ENCODE measurements at places on chromosomes 16 and 17.

DNA sequence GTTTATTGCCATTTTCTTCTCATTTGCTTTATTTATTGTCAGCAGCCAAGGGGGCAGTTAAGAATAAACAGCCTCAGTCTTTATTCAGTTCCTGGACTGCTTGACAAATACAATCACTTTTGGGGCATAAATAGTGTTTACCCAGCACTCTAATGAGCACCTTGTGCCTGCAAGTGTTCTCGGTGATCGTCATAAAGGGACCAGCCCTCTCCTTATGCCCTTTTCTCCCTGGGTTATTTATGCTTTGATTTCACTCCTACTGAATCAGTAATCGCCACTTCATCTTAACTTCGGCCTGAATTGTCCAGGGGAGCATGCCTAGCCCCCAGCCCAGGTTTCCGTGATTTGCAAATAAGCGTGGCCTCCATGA, 55.7 kb upstream of the CACNG5 start:
- no peak for DNase-seq

DNA sequence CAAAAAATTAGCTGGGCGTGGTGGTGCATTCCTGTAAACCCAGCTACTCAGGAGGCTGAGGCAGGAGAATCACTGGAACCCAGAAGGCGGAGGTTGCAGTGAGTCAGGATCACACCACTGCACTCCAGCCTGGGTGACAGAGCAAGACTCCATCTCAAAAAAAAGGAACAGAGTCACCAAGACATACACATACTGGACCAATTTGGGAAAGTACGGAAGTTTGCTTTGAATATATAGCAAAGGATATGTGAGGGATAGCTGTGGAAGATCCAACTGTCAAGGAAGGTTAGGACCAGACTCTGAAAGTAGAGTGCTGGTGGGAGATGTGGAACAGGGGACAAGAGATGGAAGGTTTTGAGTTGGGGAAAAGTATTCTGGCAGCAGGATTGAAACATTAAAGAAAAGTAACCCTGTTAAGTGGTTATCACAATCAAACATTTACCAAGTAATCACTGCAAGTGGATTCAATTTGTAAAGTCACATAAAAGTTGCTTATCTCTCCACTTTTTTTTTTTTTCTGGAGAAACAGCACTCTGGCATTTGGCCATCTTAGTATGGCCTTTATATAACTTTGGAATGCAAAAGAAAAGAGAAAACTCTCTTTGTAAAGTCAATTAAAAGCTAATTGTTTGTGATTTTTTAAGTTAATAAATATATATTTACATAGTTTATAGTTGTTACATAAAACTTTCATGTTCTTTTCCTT, 259.4 kb upstream of the TBX2 start:
- DNase-seq, result no peak

DNA sequence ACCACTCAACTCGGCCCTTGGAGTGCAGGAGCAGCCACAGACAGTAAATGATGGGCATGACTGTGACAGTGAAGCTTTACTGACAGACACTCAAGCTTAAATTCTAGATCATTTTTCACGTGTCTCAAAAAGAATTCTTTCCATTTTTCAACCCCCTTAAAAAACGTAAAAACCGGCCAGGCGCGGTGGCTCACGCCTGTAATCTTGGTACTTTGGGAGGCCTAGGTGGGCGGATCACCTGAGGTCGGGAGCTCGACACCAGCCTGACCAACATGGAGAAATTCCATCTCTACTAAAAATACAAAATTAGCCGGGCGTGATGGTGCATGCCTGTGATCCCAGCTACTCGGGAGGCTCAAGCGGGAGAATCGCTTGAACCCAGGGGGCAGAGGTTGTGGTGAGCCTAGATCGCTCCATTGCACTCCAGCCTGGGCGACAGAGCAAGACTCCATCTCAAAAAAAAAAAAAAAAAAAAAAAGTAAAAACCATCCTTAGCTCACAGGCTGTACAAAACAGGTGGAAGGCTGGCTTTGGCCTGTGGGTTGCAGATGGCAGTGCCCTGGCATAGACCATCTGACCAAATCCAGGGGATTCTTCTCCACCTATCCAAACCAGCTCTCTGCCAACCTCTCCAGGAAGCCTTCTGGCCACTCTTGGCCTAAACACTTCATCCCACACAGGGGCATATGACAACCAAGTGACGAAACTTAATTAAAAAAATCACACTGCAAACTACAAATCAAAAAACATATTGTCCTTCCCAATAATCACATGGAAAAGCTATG, 18.3 kb downstream of the TBC1D16 start:
- DNase-seq, result no peak

GRCh38 chr17:46773676-46774075, 44.8 kb downstream of the WNT3 start:
- DNase-seq, result no peak

GRCh38 chr16:54212893-54213292, 73.7 kb downstream of the IRX3 start:
- DNase-seq, result no peak

GRCh38 chr17:38538906-38539305, 66.8 kb downstream of the SRCIN1 start:
- no peak for DNase-seq

DNA sequence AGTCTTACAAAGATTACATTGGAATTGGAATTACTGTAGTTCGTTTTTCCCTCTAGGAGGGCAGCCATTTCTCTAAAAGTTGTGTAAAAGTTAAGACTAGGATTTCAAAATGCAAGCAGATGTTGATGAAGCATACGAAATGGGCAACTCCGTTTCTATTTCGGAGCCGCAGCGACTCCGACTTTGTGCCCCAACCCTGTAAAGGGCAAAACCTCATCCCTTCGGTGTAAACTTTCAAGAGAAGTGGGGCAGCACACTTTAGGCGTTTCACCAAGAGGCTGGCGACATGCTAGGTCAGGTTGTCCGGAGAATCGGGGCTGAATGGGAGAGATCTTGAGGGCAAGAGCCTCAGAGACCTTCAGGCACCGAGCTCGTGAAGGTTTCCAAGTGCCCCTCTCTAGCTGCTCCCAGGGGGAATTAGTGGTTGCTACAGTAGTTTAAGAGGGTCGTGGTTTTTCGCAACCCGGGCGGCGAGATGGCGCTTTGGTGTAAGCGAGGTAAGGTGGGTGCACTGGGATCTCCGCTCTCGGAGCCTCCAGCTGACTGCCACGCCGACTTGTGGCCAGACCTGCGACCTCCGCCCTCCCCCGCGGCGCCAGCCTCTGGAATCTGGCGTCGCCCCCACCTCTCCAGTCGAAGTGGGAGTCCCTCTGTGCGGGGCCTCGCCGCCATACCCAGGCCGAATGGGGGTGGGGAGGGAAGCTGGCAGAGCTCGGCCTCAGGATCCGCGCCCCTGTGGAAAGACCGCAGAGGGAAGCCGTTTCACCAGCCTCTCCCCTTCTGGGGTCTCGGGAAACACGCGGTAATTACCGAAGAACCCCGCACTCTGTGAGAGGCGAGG, 1.0 kb upstream of the HEXIM2 start:
- peak; percentile 56 for DNase-seq

GRCh38 chr17:5468075-5468473, 708 bp downstream of the DHX33 start:
- peak; percentile 14 for DNase-seq

- no peak for DNase-seq
These were observed 484 bp upstream of the NUDT7 start for GRCh38 chr16:77721752-77722308.

GRCh38 chr16:4534151-4534790, 4.3 kb downstream of the CDIP1 start:
- no peak for DNase-seq

DNA sequence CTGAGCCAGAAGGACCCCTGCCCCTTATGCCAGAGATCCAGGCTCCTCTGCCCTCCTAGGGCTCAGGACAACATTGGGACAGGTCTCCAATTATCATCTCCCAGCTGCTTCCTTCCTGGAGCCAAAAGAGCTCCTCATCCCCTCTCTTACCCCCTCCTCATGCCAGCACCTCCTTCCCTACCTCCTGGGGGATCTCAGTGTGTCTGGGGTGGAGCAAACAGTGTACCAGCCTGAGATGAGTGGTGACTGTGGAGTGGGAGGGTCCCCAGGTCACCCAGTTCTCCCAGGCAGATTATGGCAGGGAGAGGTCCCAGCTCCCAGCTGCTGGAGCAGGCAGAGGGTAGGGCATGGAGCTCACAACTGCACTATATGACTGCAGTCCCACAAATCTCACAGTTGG, 23.7 kb downstream of the SRCIN1 start:
- DNase-seq, result no peak

- no peak for DNase-seq
These were observed 9.1 kb upstream of the PSMC3IP start for GRCh38 chr17:42586514-42587230.

DNA sequence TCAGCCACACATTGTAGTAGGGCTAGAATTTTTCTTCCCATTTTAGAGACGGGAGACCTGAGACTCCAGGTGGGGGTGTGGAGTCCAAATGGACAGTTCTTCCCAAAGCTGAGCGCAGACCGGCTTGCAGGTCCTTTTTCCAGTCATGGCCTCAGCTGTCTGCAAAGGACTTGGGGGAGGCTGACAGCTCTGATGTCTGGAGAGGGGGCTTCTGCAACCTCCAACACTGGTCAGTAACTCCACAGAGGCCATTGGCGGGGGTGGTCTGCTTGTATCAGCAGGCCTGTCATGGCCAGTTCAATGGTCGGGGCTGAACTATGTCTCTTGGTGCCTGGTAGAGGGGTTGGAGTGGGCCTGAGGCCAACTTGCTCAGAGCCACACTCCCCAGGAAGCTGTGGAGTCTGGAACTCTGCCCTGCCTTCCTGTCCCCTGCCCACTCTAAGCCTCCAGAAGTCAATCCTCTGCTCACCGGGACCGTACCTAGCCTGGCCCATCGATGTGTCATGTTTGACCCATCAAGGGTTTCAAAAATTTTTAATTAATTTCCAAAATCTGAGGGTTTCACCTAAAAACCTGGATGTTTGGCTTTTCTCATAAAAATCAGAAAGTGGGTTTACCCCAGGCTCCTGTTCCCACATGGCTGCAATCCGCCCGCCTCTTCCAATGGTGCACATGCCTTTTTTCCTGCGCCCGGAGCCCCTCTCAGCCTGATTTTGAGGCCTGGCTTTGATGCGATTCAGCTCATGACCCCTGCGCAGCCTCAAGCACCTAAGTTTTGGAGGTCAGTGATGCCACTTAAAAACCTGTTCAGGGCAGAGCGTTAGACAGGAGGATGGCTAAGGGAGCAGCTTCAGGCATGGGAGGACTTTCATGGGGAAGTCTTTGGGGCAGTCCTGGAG, 39.9 kb downstream of the SNX20 start:
- DNase-seq, result no peak

DNA sequence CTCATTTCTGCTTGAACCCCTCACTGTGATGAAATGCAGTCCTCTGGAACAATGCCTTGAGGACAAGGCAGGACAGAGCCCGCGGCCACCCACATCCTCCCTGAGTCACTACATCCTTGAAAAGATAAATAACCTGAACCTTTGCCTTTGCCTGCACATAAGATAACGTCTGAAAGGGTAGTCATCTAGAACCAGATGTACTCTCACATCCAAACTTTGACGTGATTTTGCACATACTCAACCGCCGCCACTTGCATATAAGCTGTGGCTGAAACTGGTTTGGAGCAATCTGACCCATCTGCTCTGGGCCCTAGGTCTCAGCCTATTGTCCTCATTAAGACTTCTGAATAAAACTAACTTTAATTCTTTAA, 252.1 kb downstream of the PHKB start:
- no peak for DNase-seq

DNA sequence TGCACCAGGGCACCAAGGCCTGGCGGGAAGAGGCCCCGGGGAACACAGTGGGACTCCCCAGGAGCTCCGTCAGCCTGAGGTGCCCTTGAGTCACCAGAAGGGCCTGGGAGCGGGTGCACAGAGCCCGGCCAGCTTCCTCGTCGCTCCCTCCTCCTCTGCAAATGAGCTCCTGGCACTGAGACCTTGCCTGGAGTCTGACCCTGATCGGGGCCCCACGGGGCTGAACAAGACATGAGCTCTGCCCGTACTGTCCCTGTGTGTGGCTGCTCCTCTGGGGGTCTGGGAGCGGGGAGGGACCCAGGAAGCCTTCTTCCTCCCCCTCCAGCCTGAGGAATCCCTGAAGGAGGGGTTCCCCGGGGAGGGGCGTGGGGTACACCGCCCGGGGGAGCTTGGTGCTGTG, 36.4 kb upstream of the SSTR5 start:
- DNase-seq, result no peak

- no peak for DNase-seq
These were observed 12.4 kb downstream of the SLC47A2 start for GRCh38 chr17:19703828-19704613.

DNA sequence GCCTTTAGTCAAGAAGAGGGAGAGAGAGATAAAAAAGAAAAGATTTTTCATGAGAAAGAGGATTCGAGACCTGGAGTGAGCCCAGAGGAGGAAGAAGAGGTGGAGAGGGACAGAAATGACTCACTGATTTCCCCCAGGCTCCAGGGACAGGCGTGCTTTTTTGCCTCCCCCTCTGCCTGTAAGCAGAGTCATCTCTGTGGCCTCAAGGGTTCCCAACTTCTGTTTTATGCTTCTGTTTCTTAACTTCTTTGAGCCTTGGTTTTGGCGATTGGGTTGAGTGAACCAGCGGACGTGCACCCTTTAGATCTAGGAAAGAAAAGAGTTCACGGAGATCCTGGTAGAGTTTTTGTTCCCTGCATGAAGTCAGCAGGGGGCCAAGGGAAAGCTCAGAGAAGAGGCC, 147.9 kb upstream of the NOL11 start:
- no peak for DNase-seq

DNA sequence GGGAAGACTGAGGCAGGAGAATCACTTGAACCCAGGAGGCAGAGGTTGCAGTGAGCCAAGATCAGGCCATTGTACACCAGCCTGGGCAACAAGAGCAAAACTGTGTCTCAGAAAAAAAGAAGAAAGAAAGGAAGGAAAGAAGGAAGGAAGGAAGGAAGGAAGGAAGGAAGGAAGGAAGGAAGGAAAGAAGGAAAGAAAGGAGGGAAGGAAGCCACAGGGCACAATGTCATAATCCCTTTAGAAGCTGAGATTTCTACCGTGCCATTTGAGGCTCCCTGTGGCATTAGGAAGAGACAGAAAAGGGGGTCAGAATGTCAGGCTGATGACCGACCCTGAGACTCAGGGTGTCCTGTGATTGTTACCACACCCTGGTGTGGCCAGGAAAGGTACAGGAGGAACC, 6.6 kb downstream of the GNGT2 start:
- no peak for DNase-seq

DNA sequence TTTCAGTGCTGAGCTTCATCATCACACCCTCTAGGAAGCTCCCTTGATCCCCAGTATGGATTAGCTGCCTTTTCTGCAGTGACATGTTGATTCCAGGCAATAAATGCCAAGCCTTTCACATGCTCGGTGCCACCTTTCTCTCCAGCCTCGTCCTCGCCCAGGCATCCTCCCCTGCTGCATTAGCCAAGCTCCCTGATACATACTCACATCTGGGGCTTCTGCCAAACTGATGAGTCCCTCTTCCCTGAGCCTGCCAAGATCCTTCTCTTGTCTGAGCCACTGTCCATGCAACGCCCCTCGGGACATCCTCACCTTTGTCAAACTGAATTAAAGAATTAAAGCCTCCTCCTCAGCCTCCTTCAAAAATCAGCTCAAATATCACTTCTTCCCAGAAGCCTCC, 538.5 kb upstream of the CDH11 start:
- no peak for DNase-seq

Data from stimulated activated CD4-positive, alpha-beta T cell treated with anti-CD3 and anti-CD28 coated beads, Interleukin-1b, Interleukin-23, amount 100 ng/mL, for 4 hours (primary cell).